Fibroblast of skin of abdomen (primary cell): ENCODE measurements at places on chromosomes 3 and 15.
A peak's percentile ranks its signal among the peaks of the same experiment; 100 is the strongest.

- DNase-seq, result no peak
Measured at GRCh38 chr3:25461946-25462345, 33.9 kb downstream of the RARB start.

GRCh38 chr3:124741027-124741426 is 10.8 kb downstream of the UMPS start:
- no peak for DNase-seq

- DNase-seq, result no peak
Measured at GRCh38 chr3:165613014-165613413, 224.2 kb downstream of the BCHE start.

DNA sequence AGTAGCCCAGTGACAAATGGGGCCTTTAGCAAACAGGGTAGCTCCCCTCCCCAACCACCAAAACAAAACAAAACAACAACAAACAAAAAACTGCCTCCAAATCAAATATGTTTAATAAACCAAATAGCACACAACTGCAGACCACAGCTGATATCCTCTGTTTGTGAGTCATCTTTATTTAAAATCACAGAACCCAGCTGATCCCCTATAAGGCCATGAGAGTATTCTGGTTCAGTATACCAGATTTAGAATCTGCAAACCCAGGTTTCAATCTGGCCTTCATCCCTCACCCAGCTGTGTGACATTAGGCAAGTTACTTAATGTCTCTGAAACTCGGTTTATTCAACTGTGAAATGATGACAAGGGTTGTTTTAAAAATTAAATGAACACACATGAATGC is 124.5 kb downstream of the SUCLG2 start:
- DNase-seq, result peak; percentile 26

DNA sequence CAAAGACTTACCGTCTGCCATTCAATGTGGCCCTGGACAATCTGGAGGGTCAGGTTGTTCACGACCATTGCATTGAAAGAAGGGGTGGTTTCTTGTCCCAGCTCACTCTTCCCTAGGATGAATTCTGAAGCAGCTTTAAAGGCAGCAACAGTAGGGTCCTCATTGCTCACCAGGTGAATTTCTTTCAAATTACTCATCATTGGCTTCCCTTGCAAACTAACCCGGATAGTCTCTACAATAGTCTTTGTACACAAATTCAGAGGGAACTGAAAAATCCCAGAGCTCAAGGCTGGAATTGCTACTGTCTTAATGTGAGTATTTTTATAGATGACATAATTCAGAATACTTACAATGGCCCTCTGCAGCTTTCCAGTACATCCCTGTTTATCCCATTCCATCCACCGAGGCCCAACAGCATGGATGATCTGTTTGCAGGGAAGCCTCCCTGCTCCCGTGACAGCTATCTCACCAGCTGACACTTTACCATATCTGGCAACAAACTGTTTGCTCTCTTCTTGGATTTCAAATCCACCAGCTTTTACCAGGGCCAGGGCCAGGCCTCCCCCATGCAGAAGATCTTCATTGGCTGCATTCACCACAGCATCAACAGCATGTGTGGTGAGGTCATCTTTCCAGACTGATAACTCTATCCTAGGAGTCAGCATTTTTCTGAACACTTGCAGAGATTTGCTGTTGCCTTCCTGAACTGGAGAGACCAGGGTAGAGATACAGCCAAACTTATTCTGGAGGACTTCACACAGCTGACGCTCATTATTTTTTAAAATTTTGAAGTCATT is 8.6 kb downstream of the PARP9 start:
- peak; percentile 27 for DNase-seq

GRCh38 chr3:119589102-119589773 is 8.4 kb upstream of the PLA1A start:
- no peak for DNase-seq

DNA sequence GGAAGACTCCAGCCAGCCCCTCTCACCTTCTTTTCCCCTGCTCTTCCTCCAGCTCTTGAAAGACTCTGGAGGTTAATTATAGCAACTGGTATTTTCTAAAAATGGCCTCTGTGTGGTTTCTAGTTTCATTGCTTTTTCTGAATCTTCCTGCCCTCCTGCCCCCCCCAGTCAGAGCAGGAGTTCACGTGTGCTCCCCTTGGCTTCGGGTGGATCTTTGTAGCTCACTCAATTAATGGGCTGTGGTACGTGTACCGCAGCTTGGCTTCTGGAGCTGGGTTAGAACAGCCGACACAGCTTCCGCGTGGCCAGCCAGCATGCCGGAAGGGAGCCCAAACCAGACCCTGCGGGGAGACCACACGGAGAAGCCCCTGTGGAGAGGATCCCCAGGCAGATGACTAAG is 31.5 kb downstream of the TM2D3 start:
- peak; percentile 17 for DNase-seq

DNA sequence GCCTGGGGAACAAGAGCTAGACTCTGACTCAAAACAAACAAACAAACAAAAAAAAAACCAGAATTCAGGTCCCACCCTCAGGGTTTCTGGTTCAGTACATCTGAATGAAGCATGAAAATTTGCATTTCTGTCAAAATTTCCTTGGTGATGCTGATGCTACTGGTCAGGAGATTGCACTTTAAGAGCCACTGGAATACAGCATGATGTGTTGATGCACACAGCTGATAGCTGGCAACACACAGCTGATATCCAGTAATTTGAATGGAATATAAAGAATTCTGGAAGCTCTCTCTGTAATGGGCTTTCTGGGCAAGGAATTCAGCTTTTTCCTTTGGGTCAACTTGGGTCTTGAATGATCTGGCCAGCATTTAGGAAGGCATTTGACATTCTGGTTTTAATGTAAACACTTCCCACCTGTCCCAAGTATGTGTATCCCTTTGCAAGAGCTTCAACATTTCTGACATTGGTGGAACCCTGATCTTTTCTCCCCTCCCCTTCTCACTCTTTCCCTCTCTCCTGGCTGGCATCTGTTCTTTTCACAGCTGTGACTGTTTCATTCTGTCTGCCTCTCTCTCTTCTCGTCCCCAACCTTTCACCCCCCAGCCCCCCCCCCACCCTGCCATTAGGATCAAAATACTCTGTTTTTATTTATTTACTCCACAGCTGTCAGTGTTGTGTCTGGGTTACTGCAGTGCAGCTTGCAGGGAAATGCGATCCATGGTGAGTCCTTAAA is 189.5 kb downstream of the TPRG1 start:
- peak; percentile 31 for DNase-seq

GRCh38 chr3:172287937-172288477 is 160.2 kb downstream of the GHSR start:
- no peak for DNase-seq
